Right atrium auricular region (tissue), 2 donors: ENCODE measurements at places on chromosomes 3 and 15. TPM values are rescaled to one million over a fixed set of nuclear protein-coding genes. Genes with fewer than 3 reads are reported as not detected.

- H3K27me3 ChIP-seq, result no peaks in the 10 kb centered on the region
- H3K36me3 ChIP-seq, result no peaks in the 10 kb centered on the region
- no peak for DNase-seq
- no peaks in the 10 kb centered on the region for H3K4me1 ChIP-seq
- no peak overlapping the region for H3K27ac ChIP-seq
- H3K4me3 ChIP-seq, result no peak overlapping the region
Observed at GRCh38 chr3:278300-279064, 81.9 kb downstream of the CHL1 start.

- DNase-seq, result no peak
- peaks cover 65% of the 10 kb centered on the region for H3K36me3 ChIP-seq
- no peak overlapping the region for H3K4me3 ChIP-seq
Observed at GRCh38 chr3:120435621-120436020, 15.2 kb downstream of the FSTL1 start.

DNA sequence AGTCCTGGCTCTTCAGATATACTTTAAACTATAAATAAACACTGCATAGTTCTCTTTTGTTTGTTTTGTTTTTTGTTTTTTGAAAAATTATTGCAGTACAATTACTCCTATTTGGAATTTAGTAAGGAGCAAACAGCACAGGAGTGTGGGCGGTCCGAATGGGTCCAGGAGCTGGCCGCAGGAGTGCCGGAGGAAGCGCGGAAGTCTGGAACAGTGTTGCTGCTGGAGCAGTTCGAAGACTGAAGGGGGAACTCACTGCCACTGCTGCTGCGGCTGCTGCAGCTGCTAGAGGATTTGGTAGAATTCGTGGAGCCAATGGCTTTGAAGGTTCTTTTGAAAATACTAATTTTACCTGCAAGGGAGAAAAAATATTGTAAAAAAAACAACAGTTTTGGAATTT, 329.9 kb downstream of the ZNF385D start:
- no peaks in the 10 kb centered on the region for H3K27me3 ChIP-seq
- H3K4me3 ChIP-seq, result no peak overlapping the region
- DNase-seq, result no peak
- no peaks in the 10 kb centered on the region for H3K4me1 ChIP-seq

- no peak overlapping the region for H3K27ac ChIP-seq
- no peaks in the 10 kb centered on the region for H3K4me1 ChIP-seq
- H3K36me3 ChIP-seq, result no peaks in the 10 kb centered on the region
- H3K27me3 ChIP-seq, result no peaks in the 10 kb centered on the region
- H3K4me3 ChIP-seq, result no peak overlapping the region
Observed at GRCh38 chr15:101020945-101021344, 101.8 kb downstream of the LRRK1 start.

DNA sequence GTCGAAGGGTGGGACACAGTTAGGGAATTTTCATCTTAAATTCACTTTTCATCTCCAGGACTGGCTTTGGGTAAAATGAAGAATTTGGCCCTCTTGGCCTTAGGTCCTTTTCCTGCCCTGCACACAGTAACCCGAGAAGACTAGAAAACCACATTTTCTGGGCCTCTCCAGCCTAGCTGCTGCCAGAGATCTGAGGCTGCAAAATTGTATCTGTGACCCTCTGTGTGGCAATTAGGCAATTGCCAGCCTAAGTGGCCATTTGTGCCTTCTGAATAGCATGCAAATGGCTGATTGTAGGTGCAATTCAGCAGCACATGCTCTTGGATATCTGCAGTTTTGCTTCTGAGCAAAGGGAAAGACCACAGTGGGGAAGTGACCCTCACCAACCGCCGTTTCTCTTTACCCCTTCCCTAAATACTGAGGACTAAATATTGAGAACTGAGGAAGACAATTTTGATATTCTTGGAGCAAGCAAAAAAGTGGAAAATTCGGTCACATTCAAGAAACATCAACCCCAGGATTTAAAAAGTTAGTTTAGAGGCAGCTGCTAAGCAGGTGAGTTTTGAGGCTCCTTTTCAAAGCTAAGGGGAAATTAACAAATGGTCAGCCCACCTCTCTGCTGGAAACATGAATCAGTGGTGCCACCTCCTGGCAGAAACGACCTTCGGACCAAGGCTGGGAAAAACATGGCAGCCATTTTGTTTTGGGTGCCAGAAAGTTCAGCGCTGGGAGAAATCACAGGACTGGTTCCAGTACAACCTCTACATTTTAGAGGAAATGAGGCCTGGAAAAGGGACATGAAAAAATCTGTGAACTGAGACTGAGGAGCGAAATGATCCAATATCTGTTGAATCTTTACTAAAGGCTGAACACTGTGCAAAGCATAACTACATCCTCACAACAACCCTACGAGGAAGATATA, 56.6 kb upstream of the PRTG start:
- no peak for DNase-seq
- H3K27ac ChIP-seq, result no peak overlapping the region
- no peaks in the 10 kb centered on the region for H3K4me1 ChIP-seq
- no peaks in the 10 kb centered on the region for H3K36me3 ChIP-seq

DNA sequence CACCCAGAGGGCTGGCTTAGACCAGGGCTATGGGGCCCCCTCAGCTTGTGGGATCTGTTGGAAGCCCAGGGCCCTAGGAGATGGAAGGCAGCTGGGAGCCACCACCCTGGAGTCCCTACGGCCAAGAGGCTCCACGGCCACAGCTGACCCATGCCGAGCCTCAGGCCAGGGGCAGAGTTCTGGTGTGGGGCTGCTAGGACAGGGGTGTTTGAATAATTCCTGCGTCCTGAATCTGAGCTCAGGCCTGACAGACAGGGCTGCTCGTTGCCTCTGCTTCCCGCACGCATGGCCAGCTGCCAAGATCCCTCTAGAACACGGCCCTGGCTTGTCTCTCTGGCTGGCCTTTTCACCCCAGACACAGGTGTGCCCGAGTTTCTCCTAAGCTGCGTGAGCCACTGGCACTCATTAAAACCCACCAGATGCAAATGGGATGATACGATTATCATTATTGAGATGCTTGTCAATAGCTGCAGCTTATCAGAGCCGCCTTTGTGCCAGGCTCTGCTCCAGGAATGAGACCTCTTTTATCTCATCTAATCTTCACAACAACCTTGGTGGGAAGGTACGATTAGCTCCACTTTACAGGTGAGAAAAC, 70.2 kb downstream of the EFCAB12 start:
- no peak for DNase-seq
- no peaks in the 10 kb centered on the region for H3K36me3 ChIP-seq
- no peak overlapping the region for H3K27ac ChIP-seq
- no peaks in the 10 kb centered on the region for H3K4me1 ChIP-seq
- no peaks in the 10 kb centered on the region for H3K27me3 ChIP-seq

GRCh38 chr3:64764386-64764929, 76.7 kb upstream of the ADAMTS9 start:
- H3K36me3 ChIP-seq, result no peaks in the 10 kb centered on the region
- H3K27ac ChIP-seq, result no peak overlapping the region
- H3K27me3 ChIP-seq, result no peaks in the 10 kb centered on the region
- no peak overlapping the region for H3K4me3 ChIP-seq
- peaks cover 17% of the 10 kb centered on the region for H3K4me1 ChIP-seq
- DNase-seq, result no peak

DNA sequence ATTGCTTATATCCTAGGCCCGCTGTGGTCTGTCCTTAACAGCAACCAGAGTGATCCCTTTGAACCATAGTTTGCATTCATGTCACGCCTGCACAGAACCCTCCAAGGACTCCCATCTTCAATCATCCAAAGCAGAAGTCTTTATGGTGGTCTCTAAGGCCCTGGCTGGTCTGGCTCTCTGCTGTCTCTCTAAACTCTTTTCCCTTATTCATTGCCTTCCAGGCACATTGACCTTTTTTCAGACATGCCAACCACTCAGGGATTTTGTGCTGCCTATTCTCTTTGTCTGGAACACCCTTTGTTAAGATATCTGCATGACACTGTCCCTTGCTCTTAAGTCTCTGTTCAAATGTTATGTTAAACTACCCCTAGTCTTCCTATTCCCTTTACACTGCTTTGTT, 21.9 kb upstream of the ZBTB47 start:
- no peaks in the 10 kb centered on the region for H3K4me1 ChIP-seq
- H3K36me3 ChIP-seq, result peaks cover 63% of the 10 kb centered on the region
- H3K4me3 ChIP-seq, result no peak overlapping the region
- H3K27me3 ChIP-seq, result no peaks in the 10 kb centered on the region

DNA sequence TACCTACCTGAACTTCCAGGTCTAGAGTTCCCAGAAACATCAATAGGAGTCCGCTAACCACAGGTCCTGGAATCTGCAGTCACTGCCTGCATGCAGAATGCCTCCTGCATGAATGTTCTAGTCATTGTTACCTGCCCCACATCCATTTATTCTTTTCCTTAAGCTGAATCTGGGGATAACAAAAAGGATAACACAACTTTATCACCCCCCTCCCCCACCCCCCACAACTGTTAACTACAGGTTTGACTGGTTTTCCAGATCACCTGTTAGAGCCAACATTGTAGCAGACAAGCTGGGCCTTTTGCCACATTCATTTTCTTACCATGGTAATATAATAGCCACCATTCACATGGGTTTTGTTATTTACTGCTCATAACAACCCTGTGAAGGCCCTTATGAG, 4.6 kb upstream of the CTSH start:
- no peak overlapping the region for H3K27ac ChIP-seq
- H3K36me3 ChIP-seq, result no peaks in the 10 kb centered on the region
- H3K4me3 ChIP-seq, result no peak overlapping the region
- H3K27me3 ChIP-seq, result no peaks in the 10 kb centered on the region
- DNase-seq, result no peak

- H3K27ac ChIP-seq, result no peak overlapping the region
- DNase-seq, result no peak
- no peak overlapping the region for H3K4me3 ChIP-seq
- no peaks in the 10 kb centered on the region for H3K36me3 ChIP-seq
- H3K27me3 ChIP-seq, result no peaks in the 10 kb centered on the region
- H3K4me1 ChIP-seq, result no peaks in the 10 kb centered on the region
Observed at GRCh38 chr3:117550766-117551165, 841.2 kb downstream of the TUSC7 start.

DNA sequence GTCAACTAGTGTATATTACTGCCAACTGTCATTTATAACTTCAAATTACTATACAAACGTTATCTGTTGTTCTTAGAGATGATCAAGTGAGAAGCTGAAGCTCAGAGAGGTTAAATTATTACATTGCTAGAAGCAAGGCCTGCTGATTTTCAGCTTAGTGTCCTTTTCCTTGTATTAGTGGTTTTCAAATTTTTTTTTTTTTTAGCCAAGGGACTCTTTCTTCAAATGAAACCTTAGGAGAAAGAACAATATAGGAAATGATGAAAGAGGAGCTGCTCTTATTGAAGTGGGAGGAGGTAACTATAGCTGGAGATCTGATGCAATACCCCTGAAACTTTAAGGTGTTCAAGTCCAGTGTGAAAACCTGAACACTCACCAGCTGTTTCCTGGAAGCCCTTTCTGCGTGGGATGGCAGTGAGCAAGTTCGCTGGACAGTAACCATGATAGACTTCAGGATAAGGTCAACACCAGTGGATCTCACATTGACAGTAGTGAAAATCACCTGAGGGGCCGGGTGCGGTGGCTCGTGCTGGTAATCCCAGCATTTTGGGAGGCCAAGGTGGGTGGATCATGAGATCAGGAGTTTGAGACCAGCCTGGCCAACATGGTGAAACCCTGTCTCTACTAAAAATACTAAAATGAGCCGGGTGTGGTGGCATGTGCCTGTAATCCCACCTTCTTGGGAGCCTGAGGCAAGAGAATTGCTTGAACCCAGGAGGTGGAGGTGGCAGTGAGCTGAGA, 376.2 kb downstream of the EDEM1 start:
- no peak for DNase-seq
- no peaks in the 10 kb centered on the region for H3K36me3 ChIP-seq
- no peak overlapping the region for H3K27ac ChIP-seq
- no peaks in the 10 kb centered on the region for H3K27me3 ChIP-seq
- H3K4me3 ChIP-seq, result no peak overlapping the region

- no peaks in the 10 kb centered on the region for H3K4me1 ChIP-seq
- H3K4me3 ChIP-seq, result no peak overlapping the region
- DNase-seq, result no peak
Observed at GRCh38 chr3:76864355-76864754, 175.5 kb upstream of the ROBO2 start.

GRCh38 chr3:38524141-38524739, 28.1 kb downstream of the EXOG start:
- peaks cover 16% of the 10 kb centered on the region for H3K4me1 ChIP-seq
- no peak for DNase-seq
- H3K36me3 ChIP-seq, result peaks cover 42% of the 10 kb centered on the region

DNA sequence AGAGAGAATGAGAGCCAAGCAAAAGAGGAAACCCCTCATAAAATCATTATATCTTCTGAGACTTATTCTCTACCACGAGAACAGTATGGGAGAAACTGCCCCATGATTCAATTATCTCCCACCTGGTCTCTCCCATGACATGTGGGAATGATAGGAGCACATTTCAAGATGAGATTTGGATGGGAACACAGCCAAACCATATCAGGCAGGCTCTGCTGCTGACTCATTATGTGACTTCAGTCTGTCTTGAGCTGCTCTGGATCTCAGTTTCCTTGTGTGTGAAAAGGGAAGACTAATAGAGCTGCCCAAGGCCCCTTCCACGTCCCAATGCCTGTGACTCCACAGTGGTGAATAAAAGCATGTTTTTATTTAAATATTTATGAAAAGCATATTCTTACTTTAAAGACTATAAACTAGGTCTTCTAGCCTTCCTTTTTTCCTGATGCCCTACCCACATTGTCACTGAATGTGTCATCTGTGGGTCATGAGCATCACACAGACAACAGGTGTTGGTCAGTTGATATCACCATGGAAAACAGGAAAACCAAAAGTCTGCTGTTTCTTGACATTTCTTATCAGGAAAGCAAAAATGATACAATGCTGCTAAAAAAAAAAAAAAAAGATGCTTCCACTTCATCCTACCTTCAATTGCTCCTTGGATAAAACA, 96.0 kb upstream of the PPP2R3A start:
- H3K27me3 ChIP-seq, result no peaks in the 10 kb centered on the region
- no peak for DNase-seq
- H3K36me3 ChIP-seq, result no peaks in the 10 kb centered on the region
- H3K4me3 ChIP-seq, result no peak overlapping the region
- H3K4me1 ChIP-seq, result no peaks in the 10 kb centered on the region

DNA sequence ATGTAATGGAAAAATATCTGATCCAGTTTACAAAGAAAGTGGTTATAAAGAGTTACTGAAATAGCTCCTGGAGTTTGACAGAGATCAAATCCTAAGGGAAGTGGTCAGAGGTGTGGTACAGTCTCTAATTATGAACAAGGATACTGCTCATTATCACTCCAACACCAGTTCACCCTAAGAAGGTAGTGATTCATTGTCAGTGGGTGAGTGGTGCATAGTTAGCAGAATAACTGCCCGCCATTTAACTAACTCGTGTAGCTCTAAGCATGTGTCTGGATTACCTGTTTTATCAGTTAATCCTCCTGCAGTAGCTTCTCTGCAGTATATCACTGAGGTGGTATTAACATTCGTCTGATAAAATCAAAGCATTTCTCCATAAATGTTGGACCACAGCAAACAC, 700.1 kb downstream of the NLGN1 start:
- H3K27ac ChIP-seq, result no peak overlapping the region
- no peak overlapping the region for H3K4me3 ChIP-seq
- H3K36me3 ChIP-seq, result no peaks in the 10 kb centered on the region
- no peak for DNase-seq

GRCh38 chr15:52113708-52114107, 1.1 kb upstream of the BCL2L10 start:
- H3K27ac ChIP-seq, result no peak overlapping the region
- H3K36me3 ChIP-seq, result no peaks in the 10 kb centered on the region
- no peaks in the 10 kb centered on the region for H3K27me3 ChIP-seq
- no peak overlapping the region for H3K4me3 ChIP-seq

GATA2 gene
- total RNA-seq, result 26.1 TPM

ASTE1 gene
- total RNA-seq, result 1.2 TPM

CLPX gene
- total RNA-seq, result 39.5 TPM

C3orf70 gene
- total RNA-seq, result 3.4 TPM

IRAK2 gene
- 1.1 TPM for total RNA-seq

TMEM212 gene
- total RNA-seq, result not detected

TNFAIP8L3 gene
- 1.2 TPM for total RNA-seq

GNAT1 gene
- not detected for total RNA-seq

TRAT1 gene
- total RNA-seq, result not detected
